Esophagus muscularis mucosa (tissue), 4 donors: ENCODE measurements at places on chromosomes 7 and 10. TPM values are rescaled to one million over a fixed set of nuclear protein-coding genes. Genes with fewer than 3 reads are reported as not detected.

- H3K4me3 ChIP-seq, result no peak overlapping the region
- no peaks in the 10 kb centered on the region for H3K36me3 ChIP-seq
- peak overlapping the region; percentile 3 for H3K27ac ChIP-seq
- peaks cover 71% of the 10 kb centered on the region for H3K4me1 ChIP-seq
- DNase-seq, result no peak
Measured at GRCh38 chr7:101823596-101823995, 6.2 kb downstream of the CUX1 start.

ZNF467 gene
- total RNA-seq, result 11.6 TPM

- no peaks in the 10 kb centered on the region for H3K36me3 ChIP-seq
- H3K27ac ChIP-seq, result no peak overlapping the region
- no peaks in the 10 kb centered on the region for H3K4me1 ChIP-seq
- no peak overlapping the region for H3K4me3 ChIP-seq
- no peaks in the 10 kb centered on the region for H3K27me3 ChIP-seq
Measured at GRCh38 chr10:22309180-22310000, 6.8 kb upstream of the COMMD3 start.

DNA sequence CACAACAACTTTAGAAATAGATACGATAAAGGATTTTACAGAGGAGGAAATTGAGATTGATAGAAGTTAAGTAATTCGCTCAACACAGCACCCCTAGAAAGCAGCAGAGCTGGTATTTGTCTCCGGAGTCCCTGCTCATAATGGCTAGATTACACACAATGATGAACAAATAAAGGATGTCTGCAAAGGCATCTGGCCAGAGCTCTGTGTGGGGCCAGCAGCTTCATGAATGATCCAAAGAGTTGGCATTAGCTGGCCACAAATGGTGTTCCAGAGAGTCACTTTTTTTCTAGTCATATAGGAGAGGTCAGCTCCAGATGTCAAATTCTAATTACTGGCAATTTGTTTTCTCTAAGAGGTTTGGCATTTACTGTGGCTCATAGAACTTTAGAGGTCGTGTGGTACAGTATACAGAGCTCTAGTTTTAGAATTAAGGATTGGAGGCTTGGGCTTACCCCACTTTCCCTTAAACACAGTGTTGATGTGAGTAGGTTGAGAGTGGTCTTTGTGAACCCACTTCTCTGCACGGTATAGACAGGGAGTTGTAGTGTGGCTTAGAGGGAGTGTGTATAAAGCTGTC, 186.2 kb downstream of the BICC1 start:
- no peak for DNase-seq
- no peaks in the 10 kb centered on the region for H3K27me3 ChIP-seq
- H3K4me3 ChIP-seq, result no peak overlapping the region
- H3K4me1 ChIP-seq, result peaks cover 53% of the 10 kb centered on the region
- H3K27ac ChIP-seq, result no peak overlapping the region
